ENCODE measurements at places on chromosomes 5 and 9.

GRCh38 chr5:57817001-57817453 lies 334.4 kb upstream of the ACTBL2 start:
- no peak for DNase-seq

DNA sequence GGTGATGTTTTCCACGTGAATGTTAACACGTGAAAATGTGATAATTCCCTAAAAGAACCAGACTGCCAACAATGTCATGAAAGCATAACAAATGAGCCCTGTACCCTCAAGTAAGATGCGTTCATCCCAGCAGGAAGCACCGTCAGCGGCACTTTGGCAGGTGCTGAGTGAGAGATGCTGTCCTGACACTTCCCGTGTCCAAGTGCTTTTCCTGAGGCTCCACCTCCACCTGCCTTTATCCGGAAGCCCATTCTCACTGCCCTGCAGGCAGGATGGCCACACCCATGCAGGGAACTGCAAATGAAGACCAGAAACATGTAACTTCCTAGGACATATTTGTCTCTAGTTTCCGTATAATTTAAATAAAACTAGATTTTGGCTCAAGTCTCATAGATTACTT lies 238.0 kb upstream of the IRX2 start:
- no peak for DNase-seq

DNA sequence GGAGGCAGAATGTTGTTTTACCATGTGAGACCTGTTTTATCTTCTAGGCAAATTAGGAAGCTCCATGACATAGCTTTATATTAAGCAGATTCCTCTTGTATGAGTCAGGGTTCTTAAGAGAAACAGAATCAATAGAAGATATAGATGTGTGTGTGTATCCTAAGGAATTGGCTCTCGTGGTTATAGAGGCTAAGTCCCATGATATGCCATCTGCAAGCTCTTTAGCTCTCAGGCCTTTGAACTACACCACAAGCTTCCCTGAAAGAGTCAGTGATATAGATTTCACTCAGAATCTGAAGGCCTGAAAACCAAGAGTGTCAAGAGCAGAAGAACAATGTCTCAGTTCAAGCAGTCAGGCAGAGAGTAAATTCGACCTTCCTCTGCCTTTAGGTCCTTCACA lies 365.8 kb upstream of the ZNF608 start:
- no peak for DNase-seq

GRCh38 chr9:113992276-113992951 lies 85.7 kb downstream of the AMBP start:
- DNase-seq = no peak

- DNase-seq = no peak
Measured at GRCh38 chr9:113359385-113359784, 10.0 kb downstream of the BSPRY start.

DNA sequence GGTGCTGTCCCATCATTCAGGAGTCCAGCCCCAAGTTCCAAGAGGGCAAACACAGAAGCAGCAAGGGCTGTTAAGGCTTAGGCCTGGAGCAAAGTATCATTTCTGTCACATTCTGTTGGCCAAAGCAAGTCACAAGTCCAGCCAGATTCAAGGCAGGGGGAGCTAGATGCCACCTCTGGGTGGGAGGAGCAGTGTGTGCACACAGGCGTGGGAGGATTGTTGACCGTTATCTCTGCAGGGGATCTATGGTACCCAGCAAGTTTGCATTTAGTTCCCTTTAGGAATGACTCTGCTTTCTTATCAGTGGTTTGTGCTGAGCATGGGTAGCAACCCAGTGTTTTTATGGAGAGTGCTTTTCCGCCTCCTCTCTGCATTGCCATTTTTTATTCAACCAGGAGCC lies 278.9 kb downstream of the NR3C1 start:
- DNase-seq = no peak

GRCh38 chr9:131273856-131274673 lies 2.2 kb downstream of the FAM78A start:
- no peak for DNase-seq

DNA sequence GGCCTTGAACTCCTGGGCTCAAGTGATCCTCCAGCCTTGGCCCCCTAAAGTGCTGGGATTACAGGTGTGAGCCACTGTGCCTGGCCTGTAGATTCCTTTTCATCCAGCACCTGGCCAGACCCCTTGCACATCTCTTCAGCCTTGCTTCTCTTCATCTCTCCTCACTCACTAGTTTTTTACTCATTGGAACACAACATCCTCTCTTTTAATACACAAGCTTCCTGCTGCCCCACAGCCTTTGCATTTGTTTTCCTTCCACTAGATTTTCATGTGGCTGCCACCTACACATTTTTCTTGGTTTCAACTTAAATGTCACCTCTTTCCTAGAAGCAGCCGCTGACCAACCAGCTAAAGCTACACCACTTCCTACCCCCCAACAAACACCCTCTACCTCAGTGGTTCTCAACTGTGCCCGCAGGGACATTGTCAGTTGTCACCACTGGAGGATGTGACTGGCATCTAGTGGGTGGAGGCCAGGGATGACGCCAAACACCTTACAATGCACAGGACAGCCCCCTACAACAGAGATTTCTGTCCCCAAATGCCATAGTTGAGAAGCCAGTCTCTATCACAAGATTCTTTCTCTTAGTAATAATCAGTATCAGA lies 33.7 kb downstream of the HAVCR1 start:
- no peak for DNase-seq

GRCh38 chr9:95876138-95876444 lies 600 bp downstream of the ERCC6L2 start:
- no peak for DNase-seq
